ENCODE measurements at places on chromosomes 1 and 21.
A peak's percentile ranks its signal among the peaks of the same experiment; 100 is the strongest.

- no peak for DNase-seq
Observed at GRCh38 chr1:30378991-30379581, 344.3 kb downstream of the MATN1 start.

- no peak for DNase-seq
Observed at GRCh38 chr1:86052948-86053698, 103.4 kb downstream of the COL24A1 start.

- no peak for DNase-seq
Observed at GRCh38 chr21:36694031-36694515, 4.8 kb upstream of the SIM2 start.

GRCh38 chr1:216935901-216936300 is 212.7 kb upstream of the ESRRG start:
- no peak for DNase-seq

GRCh38 chr1:25760122-25760719 is 39.8 kb upstream of the SELENON start:
- DNase-seq = no peak

DNA sequence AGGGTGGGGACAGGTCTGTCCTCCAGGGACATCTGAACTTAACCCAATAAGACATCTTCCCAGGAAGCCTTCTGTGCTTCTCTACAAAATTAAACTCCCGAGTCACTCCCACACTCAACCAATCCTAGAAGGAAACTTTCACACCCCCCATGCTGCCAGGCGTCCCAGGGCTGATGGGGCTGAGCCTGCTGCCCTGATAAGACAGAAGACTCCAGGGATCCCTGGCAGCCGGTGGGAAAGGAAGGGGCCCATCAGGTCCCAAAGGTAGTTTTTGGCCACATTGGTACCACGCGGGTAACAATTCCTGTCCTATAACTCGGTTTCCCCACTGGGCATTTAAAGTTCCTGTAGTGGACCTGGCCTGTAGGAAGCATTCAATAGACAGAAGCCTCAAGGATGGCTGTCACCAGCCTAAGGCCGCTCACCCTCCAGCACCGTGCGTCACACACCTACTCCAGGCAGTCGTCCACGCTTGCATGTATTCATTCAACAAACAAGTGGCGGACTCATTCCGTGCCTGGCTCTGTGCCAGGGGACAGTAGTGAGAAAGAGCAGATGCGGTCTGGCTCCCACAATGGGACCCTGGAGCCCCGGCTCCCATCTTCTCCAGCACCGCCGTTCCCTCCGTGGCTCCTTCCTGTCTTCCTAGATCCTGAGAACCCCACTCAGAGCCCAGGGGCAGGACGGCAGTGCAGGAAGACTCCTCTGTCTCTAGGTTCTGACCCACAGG is 465.2 kb downstream of the NPHP4 start:
- no peak for DNase-seq

GRCh38 chr21:44711327-44712202 is at the start of gene TSPEAR:
TSS of gene TSPEAR (minus strand) at chr21:44711572. CDS start at chr21:44711514, 58 bp downstream.
- no peak for DNase-seq

DNA sequence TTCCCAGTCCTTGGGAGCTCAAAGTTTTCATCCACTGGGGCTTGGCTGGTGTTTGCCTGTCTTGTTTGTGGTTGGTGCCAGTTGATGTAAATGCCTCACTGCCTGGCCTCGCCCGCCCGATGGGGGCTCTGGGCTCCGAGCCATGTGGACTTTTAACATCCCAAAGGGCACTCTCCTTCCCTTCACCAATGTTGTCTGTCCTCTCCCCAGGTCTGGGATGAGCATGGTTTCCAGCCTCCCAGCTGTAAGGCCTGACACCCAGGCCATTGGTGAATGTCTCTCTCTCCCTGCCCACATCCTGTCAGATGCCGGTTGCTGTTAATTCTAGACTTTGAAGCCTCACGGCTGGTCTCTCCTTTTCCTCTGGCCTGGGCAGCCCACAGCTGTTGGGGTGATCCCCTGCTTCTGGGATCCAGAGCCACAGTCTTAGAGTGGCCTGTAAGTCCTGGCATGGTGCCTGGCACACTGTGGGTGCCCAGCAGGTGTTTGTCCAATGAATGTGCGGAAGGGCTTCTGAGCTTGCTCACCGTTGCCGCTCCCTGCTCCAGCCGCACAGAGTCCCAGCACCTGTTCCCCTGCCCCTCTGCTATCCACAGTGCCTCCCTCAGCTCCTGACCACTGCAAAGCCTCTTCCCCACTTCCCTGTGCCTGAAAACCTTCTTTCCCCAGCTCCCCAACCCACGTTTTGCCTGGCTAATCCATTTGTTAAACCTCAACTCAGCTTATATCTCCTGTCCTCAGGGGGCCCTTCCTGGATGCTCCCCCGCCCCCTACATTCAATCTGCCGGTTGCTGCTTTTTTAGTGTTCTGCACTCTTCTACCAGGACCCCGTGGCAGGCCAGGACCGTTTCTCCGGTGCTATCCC is 3.3 kb upstream of the C1orf174 start:
- no peak for DNase-seq

GRCh38 chr1:246533371-246533905 is 26.4 kb upstream of the SMYD3 start:
- DNase-seq = no peak

DNA sequence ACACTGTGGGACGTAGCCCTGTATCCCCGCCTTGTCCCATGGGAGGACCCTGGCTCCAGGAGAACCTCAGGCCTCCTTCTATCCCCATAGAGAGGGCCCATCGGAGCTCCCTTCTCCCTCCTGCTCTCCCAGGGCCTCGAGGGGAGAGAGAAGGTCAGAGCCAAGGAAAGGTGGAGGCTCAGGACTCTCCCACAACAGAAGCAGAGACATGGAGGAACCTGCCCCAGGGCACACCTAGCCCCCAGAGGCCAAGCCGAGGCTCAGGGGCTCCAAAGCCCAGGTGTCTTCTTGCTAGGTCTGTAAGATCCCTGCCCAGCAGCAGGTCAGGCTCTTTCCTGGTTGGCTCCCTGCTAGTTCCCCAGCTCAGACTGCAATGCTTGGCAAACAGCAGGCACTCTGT is 34.4 kb upstream of the ARF1 start:
- DNase-seq = no peak

- no peak for DNase-seq
Observed at GRCh38 chr1:32122151-32122550, 14.3 kb downstream of the KPNA6 start.

- no peak for DNase-seq
Observed at GRCh38 chr1:157941939-157942338, 51.5 kb upstream of the KIRREL1 start.

GRCh38 chr1:2234762-2235113 is 6.6 kb downstream of the SKI start:
- peak; percentile 36 for DNase-seq

- DNase-seq = no peak
Observed at GRCh38 chr1:92362970-92363369, 64.1 kb downstream of the RPAP2 start.

DNA sequence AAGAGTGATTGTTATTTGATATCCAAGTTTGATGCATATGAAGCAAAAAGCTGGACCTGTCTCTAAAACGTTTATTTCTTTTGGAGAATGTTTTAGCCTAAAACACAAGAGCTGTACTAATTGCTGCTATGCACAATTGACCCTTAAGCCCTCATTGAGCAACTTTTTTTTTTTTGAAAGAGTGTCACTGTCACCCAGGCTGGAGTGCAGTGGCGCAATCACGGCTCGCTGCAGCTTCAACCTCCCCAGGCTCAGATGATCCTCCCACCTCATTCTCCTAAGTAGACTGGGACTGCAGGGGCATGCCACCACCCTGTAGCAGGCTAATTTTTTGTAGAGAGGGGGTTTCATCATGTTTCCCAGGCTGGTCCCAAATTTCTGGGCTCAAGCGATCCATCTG is 129.1 kb downstream of the PIK3R3 start:
- DNase-seq = no peak

- no peak for DNase-seq
Observed at GRCh38 chr1:27368869-27369582, 2.3 kb upstream of the MAP3K6 start.

- DNase-seq = no peak
Observed at GRCh38 chr21:44462834-44463200, 7.5 kb downstream of the LRRC3 start.

DNA sequence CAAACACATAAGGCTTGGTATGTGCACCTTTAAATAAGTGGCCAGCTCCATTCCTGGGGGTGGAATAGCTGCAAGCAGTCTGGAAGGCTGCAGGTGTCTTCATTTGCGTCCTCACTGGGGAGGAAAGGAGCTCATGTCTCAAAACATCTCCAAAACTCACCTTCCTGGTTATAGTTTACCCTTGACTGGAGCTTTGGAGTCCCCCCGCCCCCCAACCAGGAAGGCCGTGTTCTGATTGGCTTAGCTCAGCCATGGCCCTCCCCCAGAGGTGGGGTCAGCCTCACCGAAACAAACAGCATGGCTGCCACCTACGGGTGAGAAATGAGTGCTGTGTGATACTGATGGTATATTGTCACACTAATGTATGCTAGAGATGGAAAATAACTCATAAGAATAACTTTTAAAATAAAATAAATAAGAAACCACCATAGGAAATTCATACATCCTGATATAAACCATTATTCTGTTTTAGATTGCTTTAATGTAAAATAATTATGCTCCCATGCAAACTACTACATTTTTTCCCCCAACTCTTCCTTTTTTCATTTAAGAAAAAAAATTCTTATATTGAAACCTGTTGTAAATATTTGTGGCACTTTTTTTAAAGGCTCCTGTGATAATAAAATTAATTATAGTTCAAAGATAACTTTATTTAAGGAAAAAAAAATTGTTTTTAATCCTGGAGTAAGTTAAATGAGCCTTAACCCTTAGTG is 90.8 kb downstream of the ZP4 start:
- DNase-seq = peak; percentile 11

- no peak for DNase-seq
Observed at GRCh38 chr1:214027498-214027897, 39.7 kb downstream of the PROX1 start.

DNA sequence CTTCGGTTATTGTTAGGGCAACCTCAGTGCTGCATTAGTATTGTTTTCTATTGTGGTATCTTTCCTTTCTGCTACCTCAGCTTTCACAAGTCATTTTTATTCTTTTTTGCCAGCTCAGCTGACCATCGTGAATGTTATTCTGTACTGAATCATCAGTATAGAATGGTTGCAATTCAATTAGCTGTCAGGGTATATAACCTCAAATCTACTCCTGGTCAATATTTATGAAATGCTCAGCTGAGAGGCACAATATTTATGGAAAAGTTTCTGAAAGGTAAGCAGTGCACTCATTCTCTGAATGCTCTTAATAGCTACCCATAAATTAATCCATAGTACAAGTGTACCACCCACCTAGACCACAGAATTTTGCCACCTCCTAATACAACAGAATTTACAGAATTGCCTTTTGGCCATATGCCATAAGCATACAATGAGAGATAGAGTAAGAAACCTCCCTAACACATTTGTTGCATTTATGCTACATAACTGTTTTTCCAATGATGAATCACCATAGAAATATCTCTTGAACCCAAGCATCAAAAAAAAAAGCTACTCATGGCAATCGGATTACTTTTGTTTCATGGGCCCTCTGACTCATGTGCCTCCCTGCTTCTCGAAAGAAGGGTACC is 732.6 kb upstream of the CHRM3 start:
- no peak for DNase-seq

GRCh38 chr1:216034506-216034905 is 388.7 kb downstream of the USH2A start:
- DNase-seq = no peak

DNA sequence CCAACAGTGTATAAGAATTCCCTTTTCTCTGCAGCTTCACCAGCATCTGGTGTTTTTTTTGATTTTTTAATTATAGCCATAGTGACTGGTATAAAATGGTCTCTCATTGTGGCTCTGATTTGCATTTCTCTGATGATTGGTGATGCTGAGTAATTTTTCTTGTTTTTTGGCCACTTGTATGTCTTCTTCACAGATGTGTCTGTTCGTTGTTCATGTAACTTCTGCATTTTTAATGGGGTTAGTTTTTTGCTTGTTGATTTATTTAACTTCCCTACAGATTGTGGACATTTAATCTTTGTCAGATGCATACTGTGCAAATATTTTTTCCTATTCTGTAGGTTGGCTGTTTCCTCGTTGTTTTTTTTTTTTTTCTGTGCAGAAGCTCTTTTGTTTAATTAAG is 20.5 kb upstream of the OR2L5 start:
- DNase-seq = no peak

DNA sequence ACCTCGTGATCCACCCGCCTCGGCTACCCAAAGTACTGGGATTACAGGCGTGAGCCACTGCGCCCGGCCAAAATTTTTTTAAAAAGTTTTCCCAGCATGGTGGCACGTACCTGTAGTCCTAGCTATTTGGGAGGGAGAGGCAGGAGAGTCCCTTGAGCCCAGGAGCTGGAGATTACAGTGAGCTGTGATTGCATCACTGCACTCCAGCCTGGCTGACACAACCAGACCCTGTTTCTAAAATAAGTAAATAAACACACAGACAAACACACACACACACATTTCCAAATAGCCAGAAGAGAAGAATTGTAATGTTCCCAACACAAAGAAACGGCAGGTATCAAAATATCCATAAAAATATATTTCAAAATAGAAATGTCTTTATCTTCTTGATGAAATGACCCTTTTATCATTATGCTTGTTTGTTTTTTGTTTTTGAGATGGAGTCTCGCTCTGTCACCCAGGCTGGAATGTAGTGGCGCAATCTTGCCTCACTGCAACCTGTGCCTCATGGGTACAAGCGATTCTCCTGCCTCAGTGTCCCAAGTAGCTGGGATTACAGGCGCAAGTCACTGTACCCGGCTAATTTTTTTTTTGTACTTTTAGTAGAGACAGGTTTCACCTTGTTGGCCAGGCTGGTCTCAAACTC is 9.3 kb downstream of the HES2 start:
- DNase-seq = no peak

DNA sequence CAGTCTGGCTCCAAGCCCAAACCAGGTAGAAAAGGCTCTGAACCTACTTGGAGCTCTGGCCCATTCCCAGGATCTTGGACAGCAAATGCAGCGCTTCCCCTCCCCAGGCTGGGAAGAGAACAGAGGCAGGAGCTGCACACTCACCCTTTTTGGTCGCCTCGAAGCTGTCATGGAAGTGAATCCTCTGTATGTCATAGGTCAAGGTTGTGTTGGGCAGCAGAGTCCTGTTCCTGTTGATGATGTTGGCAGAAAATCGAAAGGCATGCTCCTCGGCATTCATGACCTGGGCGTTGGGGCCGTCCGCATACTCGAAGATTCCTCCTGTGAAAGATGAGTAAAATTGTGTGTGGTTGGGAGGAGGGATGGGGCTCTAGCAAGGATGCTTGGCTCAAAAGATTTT is 143.5 kb downstream of the GRIK3 start:
- no peak for DNase-seq

DNA sequence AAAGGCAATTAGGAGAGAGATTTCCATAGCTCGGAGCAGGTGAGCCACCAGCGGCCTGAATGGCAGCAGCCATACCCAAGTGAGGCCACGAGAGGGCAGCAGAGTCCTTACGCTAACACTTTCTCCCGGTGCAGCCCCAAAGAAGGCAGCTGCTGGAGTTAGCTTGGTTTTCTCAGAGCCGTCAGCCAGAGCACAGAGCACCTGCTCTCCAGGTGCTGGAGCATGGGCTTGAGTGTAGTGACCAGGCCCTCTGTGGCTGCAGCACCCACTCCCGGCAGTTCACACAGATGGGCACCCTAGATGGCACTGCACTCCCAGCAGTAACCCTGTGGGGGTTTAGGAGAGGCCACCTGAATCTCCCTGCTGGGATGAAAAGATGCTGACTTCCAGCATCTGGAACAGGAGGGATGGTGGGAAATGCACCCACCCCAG is 45.8 kb downstream of the TMCC2 start:
- peak; percentile 88 for DNase-seq

- DNase-seq = no peak
Observed at GRCh38 chr1:215228193-215228592, 145.7 kb downstream of the KCNK2 start.
